Cortex of kidney (tissue), 1 donor: ENCODE measurements at places on chromosomes 3 and 15.

GRCh38 chr15:39282663-39283208, 298.1 kb upstream of the THBS1 start:
- no peak for DNase-seq

DNA sequence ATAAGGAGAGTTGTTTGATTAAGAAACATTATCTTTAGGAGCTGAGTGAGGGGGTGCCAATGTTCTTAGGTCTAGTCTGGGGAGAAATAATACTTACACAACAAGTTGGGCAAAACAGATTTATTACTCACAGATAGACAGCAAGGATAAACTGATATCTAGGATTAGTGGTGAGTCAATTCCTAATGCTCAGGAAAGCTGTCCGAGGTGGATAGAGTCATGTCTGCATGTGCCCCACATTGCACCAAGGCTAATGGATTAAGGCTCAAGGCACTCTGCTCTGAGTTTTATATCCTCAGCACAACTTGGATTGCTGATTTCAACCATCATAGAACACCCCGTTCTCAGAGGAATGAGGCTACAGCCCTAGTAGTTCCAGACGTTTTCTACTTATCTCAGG, 1042.3 kb downstream of the OTOL1 start:
- no peak for DNase-seq

- no peak for DNase-seq
Measured at GRCh38 chr3:72032441-72033135, 247.6 kb upstream of the PROK2 start.

DNA sequence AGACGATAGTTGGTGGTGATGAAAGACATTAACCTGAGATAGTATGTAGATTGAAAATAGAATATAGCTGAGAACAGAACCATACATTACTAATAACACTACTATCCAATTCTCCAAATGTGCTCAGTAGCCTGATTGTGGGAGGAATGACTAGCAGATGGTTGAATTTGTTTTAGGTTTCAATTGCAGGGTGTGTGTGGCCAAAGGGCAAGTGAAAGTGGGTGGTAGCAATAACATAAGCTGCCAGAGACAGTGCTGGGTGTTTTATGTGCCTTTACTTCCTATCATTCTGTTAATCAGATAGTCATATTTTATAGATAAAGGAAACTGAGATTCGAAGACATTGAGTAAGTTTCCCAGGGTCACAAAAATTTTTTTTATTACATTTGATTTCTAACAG, 249.5 kb upstream of the ARL6 start:
- DNase-seq: no peak

DNA sequence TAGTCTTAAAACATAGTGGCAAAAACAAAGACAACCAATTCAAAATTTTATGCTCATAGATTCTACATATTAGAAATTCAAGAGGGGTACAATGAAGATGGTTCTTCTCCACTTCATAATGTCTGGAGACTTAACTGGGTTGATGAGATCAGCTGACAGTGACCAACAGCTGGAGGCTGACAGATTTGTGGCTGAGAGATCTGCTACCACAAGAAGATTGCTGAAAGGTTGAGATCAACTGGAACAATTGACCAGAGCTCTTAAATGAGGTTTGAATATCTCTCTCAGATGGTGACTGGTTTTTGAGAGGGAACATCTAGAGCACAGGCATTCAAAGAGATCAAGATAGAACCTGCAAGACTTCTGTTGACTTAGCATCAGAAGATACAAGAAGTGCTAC, 254.1 kb upstream of the ARPP21 start:
- no peak for DNase-seq

GRCh38 chr3:129520960-129521359, 7.5 kb upstream of the RHO start:
- DNase-seq: no peak

- DNase-seq: no peak
Measured at GRCh38 chr15:100763835-100764750, 115.5 kb upstream of the ALDH1A3 start.

DNA sequence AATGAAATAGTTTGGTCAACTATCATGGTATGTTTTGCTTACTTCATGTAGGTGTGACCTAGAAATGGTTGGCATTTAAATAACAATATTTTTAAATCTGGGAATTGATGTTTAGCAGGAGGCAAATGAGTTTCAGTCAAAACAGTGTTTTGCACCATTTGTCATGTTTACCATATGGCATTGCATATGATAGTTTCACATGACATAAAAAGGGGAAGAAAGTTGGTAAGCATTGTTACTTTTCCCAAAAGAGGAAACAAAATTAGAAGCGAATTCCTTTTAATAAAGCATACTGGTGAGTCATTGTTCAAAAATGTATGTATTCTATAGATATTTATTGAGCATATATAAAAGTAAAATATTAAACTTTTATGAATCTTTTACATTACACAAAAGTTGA, 2.3 kb downstream of the RNF13 start:
- DNase-seq: no peak

GRCh38 chr15:68802373-68802772, 18.3 kb downstream of the ANP32A start:
- DNase-seq: no peak

GRCh38 chr3:157542711-157543500, 39.7 kb upstream of the VEPH1 start:
- no peak for DNase-seq

DNA sequence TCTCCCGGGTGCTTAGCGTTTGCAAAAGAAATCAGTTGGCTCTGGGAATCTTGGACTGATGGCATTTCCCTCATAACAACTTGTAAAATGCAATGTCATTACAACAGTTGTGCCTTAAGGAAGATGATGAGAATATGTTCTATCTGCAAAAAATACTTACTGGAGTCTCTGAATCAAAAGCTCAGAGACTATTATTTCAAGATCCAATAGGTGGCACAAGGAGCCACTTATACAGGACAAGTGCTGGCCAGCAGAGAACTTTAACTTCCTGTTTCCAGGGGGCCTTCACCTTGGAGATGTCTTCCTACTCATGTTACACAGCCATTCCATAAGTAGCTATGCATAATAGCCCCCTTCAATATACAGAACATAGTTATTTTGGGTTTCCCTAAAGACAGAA, 8.9 kb upstream of the RPS27L start:
- no peak for DNase-seq

- DNase-seq: no peak
Measured at GRCh38 chr3:154970797-154971196, 109.3 kb upstream of the MME start.

- no peak for DNase-seq
Measured at GRCh38 chr15:66429117-66429516, 42.4 kb downstream of the MAP2K1 start.

- no peak for DNase-seq
Measured at GRCh38 chr15:49832511-49832910, 211.7 kb downstream of the DTWD1 start.

DNA sequence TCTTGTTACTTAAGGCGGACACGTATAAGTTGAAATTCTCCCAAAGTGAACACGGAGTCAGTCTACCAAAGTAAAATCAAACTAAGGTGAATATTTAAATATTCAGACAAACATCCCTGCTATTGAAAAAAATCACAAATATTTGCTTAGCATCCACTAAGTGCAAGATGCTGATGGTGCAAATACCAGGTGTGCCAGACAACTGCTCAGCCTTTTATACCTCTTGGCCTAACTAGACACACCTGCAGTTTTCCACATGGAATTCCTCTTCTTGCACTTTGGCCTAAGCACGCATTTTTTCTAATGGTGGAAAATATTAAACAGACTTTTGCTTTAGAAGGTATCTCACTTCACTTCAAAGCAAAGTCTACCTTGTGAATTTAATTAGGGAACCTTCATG, 84.1 kb upstream of the ICE2 start:
- no peak for DNase-seq

GRCh38 chr3:59289831-59290230, 240.0 kb upstream of the CFAP20DC start:
- no peak for DNase-seq

DNA sequence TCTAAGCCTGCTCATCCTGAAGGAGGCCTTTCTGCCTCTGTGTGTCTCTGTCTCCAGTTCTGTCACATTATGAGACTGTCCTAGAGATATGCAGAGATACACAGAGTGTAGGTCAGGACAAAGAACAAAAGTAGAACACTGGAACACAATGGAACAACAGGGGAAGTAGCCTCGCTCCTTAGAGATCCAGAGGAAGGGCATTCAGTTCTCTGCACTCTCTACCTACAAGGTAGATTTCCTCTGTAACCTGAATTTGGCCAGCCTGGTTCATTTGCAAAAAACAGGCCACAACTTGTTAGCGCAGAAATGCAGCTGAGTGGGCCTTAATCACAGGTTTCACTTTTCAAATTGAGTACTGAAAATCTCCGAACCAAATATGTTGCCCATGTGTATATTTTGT, 19.4 kb downstream of the NEK10 start:
- no peak for DNase-seq

DNA sequence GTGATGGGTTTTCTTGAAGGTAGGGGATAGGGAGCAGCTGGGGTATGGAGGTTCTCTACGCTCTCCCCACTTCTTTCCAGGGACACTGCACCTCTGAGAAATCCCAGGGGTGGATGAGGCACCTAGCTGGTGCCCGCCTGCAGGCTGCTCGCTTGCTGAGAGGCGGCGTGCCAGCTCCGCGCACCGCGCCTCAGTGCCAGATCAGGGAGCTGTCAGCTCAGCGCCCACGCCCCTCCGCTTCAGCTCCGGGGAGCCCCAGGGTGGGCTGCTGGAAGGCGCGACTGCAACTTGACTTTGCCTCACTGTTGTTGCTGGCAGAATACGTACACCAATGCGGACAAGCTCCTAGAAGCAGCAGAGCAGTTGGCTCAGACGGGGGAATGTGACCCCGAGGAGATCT, 345.7 kb upstream of the UMPS start:
- DNase-seq: no peak
